NCI-H2227 treated with DMSO at 0.1 percent for 48 hours (cell line): ENCODE measurements at places on chromosomes 3 and 15.

DNA sequence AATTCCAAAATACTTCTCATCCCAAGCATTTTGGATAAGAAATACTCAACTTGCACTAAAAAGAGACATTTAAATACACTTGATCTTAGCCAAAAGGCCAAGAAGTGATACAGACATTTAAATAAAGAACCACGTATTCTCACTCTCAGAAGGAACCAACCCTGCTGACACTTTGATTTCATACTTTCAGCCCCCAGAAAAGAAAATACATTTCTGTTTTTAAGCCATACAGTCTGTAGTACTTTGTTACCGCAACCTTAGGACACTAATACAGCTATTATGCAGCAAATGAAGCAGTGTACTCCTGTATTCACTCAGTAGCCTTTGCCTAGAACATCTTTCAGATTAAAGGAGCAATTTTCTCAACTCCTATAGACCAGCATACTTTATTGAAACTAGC lies 86.7 kb downstream of the TBC1D5 start:
- no peak for DNase-seq

GRCh38 chr15:74295800-74296199 lies 59.7 kb downstream of the CCDC33 start:
- no peak for DNase-seq

- no peak for DNase-seq
Measured at GRCh38 chr3:58563386-58564035, 13.7 kb downstream of the FAM107A start.

DNA sequence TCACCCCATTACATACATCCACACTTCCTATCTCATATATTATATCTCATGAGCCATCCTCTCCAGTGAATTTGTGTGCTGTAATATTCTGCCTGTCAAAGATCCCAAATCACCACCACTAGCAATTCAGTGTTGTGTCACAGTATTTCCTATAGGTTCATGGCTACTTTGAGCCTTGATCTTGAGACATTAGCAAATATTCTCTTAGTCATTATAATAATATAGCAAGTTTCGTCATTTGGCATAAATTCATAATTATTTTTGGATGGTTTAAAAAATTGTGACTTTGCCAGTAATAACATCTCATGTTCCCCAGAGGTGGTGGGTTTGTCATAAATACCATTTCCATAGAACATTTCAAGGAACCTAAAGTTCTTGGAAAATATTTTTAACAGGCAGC lies 47.7 kb downstream of the CMSS1 start:
- DNase-seq = no peak

DNA sequence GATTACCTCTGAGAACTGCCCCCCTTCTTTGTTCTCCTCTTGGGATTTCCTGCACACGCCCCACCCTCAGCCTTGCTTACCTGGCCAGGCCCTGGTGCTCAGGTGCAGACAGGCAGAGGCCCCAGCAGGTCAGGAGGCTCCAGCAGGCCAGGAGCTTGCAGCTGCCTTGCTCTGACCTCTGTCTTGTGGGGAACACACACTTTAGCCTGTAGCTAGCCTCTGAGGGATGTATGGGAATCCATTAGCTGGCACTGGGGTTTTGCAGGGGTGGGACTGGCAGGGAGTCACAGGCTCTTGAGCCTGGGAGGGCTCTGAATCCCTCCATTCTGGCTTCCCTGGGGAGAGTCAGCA lies 2.7 kb downstream of the SMAD6 start:
- no peak for DNase-seq

- peak; percentile 19 for DNase-seq
Measured at GRCh38 chr3:63585927-63586326, 66.5 kb upstream of the SNTN start.

DNA sequence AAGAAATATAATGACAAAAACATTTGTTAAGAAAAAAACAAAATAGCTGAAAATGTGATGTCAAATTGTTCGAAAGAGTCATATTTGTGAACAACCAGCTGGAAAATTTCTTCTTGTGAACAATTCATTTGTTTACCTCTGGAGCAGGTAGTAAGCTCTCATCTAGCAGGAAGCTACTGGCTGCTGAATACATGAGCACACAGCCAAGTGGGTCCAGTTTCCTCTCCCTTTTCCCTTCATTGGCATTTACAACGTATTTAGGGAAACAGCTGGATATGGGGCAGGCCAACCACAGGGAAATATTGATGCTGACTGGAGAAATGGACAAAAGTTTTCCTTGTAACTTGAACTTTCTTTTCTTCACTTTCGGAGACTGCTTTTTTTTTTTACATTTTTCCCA lies 1354.7 kb upstream of the EPHA6 start:
- no peak for DNase-seq

- no peak for DNase-seq
Measured at GRCh38 chr3:40116478-40117177, 192.9 kb upstream of the EIF1B start.

DNA sequence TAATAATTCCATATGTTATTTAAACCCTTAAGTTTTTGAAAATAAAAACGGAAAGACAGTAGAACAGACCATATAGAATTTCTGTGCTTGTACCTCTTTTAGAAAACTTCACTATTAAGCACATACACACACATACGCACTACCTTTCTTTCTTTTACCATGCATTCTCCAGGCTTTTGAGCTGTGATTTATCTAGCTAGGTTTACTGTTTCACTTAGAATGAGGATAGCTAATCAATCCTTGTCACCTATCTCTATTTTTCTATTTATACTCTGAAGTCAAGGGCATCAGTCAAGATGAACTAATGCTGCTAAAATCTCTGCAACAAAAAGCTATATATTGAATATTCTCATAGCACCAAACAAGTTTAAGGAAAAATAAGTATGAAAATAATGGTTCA lies 43.2 kb downstream of the GOLIM4 start:
- peak; percentile 2 for DNase-seq

DNA sequence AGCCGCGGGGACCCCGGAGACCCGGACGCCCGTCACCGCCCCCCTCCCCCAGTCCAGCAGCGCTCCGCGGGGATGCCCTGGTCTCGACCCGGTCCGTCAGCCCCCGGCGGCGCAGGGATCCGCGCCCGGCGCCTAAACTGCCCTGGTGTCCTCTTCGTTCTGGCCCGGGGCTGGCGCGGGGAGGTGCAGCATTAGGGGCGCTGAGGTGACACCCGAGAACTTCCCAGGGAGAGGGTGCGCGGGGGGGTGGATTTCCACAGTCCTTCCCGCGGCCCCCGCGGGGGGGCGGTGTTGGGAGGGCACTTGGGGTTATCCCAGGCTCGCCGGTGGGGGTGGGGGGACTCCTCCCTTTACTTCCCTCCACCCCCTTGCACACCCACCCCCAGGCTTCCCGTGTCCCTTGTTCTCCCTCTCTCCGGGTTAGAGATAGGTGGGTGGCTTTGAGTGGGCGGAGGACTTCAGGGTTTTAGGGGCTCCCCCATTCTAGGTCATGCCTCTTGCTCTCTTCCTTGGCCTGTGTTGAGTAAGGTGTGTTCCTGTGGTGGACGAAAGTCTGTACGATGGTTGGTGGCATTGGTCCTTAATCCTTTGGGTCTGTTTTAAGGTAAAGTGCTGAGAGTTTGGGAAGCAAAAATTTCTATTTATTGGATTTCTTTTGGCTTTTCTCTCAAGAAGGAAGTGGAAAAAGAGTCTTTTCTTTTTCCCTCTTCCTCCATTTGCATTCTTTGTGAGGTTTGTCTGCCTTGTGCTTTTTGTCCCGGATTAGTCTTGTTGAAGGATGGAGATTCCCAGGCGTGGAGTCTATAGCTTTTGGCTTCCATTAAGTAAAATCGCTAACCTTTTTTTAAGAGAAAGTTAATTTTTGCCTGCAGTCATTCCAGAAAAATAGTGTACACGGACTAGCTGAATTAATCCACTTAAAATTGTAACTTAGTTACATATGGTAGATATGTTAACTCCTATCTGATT lies 811 bp downstream of the SKIL start:
- DNase-seq = peak; percentile 36

- DNase-seq = no peak
Measured at GRCh38 chr3:168807448-168807847, 711.7 kb upstream of the GOLIM4 start.

DNA sequence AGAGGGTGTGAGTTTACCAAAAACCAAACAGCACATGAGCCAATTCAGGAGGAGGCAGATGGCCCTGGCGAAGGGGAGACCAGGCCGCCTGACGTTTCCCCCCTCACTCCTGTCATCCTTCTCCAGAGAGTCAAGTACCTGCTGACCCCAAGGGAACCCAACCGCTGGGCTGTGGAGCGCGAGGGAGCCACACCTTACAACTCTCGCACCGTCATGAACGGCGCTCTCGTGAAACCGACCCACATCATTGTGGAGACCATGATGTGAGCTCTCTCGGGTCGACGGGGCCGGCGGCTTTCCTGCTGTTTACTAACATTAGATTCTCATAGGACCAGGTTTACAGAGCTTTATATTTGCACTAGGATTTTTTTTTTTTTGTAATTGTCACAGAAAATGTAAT lies 55.4 kb downstream of the GRIP2 start:
- DNase-seq = no peak

GRCh38 chr3:178669758-178670157 lies 133.5 kb downstream of the KCNMB2 start:
- no peak for DNase-seq

DNA sequence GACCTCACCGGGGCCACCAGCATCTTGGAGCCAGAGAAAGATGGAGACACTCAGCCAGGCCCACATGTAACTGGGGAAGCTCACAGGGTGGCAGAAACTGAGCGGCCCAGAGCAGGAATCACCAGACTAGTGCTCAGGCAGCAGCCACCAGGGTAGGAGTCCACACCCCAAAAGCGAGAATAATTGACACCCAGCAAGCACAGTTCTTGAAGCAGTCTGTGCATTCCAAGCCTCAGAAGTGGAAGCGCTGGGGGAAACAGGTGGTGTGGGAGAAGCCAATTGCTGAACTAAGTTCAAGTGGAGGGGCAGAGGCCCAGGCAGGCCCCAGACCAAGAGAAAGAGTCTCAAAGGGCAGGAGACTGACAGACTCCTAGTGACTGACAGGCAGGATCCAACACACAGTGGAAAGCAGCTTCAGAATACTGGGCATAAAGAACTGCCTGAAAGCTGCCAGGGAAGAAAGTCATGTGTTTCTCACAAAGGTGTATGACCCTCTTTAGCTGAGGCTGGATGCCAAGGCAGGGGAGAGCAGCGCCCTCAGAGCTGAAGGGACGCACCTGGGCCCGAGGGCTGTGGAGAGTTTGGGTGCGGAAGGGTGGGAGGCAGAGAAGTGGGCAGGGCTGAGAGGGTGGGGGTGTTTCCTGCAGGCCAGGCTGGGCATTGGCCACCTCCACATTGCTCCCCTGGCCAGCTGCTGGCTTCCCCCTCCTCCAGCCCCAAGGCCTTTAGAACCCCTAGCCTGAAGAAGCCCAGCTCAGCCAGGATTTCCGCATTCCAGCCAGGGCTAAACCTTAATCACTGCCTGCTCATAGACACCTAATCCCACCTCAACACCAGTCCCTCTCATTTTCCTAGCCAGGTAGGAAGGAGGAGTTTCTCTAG lies 7.7 kb downstream of the NT5DC2 start:
- no peak for DNase-seq
